Activated naive CD8-positive, alpha-beta T cell treated with anti-CD3 and anti-CD28 coated beads for 36 hours (primary cell): ENCODE measurements at places on chromosomes 2 and 18. TPM values are rescaled to one million over a fixed set of nuclear protein-coding genes. Genes with fewer than 3 reads are reported as not detected.

Gene INHA
- not detected for total RNA-seq

Gene CFC1
- not detected for total RNA-seq

Gene MEP1B
- not detected for total RNA-seq

Gene ALPI
- total RNA-seq, result not detected

Gene DPP10
- total RNA-seq, result not detected

Gene IMMT
- 163 TPM for total RNA-seq

Gene PDCD1
- total RNA-seq, result 24.3 TPM

DNA sequence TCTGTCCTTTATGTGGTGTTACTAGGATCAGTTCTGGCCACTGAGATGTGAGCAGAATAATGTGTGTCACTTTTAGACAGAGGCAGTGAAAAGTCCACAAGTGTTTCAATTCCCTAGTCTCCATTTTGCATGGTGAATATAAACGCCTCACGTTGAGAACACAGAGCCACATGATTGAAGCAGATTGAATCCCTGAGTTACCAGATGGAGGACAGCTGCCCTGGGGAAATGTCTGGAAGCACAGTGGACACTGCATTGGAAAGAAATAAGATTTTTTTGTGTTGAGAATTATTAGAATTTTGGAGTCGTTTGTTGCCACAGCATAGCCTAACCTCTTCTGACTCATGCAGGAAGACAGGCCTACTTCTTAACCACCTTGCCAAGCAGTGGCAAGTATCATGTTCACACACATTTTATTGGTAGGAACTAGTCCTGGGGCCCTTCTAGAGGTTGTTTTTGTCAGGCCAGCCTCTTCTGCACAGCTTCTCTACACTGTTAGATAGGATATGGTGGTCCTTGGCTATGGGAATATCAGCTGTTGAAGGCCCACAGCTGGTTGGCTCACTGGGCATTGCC lies 188.6 kb downstream of the TMEM182 start:
- DNase-seq, result no peak

DNA sequence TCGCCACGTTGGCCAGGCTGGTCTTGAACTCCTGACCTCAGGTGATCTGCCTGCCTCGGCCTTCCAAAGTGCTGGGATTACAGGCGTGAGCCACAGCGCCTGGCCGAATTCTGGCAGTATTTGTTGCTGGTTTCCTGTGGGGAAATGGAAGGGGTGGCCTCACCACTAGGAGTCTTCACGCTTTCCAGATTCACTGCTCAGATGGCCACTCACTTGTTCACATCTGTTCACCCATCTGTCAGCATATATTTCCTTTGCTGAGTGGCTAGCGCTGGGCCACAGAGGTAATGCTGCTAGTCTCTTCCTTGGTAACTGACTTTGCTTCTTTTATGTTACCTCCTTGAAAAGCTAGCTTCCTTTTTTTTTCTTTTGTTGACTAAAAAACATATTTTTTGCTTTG lies 27.2 kb downstream of the TMEM177 start:
- no peak for DNase-seq

GRCh38 chr2:235515364-235515742 lies 21.5 kb downstream of the AGAP1 start:
- no peak for DNase-seq

- no peak for DNase-seq
These were observed 44.9 kb downstream of the OSR1 start for GRCh38 chr2:19313553-19313952.

DNA sequence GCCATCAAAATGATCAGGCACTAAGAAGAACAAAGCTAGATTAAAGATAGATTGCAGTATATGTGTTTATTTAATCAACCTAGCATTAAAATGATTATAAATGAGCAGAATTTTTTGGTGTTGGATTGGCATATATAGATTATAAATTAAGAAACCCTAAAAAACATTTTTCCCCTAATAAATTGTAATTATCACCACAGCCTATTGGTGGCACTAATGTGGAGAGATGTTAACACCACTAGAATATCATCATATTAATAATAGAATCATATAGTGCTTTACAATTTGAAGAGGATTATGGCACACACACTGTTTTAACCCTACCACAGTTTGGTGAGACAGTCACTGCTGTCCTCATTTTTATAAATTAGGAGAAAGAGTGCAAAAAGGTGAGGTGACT lies 112.4 kb upstream of the RND3 start:
- no peak for DNase-seq

DNA sequence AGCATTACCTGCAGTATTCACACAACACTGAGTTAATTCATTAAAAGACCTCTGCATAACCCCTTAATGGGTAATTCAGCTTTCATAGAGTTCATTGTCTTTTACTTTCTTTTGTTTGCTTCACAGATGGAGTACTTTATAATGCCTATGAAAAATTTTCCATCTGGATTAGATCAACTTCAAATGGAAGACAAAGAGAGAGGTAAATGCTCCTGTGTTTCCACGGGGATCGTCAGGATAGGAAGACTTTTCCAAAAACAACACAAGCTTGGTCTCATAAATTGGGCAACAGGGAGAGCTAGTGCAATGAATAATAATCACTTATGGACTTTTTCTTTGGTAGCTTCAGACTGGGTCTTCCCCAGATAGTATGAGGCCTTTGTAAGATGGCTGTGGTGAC lies 100.7 kb downstream of the ICOS start:
- DNase-seq, result no peak

DNA sequence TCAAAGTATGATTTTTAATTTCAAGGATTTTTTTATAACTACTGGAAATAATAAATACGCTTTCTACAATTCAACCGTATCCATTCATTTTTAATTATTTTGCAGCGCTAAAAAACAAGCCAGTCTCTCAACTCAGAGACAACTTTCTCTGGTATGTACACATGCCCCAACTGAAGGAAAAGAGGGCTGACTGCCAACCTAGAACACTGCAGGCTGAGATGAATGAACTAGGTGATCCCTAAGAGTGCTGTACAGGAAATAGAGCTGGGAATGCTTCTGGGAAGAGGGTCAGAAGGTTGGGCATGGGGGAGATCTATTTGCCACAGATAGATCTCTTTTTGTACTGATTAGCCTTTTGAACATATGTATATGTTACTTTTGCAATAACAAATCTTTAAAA lies 460.1 kb downstream of the NR4A2 start:
- no peak for DNase-seq

DNA sequence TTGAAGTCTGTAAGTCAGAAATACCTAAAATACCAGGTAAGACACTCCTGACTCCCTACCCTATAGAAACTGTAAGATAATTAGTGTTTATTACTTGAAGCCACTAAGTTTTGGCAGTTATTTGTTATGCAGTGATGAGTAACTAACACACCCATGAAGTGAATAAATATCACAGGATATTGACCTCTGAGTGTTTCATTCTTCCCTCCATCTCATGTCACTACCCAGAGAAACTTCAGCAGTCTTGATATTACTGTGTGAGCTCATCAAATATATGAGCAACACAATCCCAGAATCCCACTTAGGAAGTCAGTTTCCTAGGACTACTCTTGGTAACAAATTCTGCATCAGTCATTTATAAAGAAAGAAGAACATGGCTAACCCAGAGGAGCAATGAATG lies 529.7 kb downstream of the FBXO15 start:
- DNase-seq, result no peak

GRCh38 chr2:112277596-112278220 lies 2.3 kb downstream of the ZC3H6 start:
- no peak for DNase-seq

- no peak for DNase-seq
These were observed 228.7 kb downstream of the ATAD2B start for GRCh38 chr2:23698116-23698693.

- no peak for DNase-seq
These were observed 36.3 kb upstream of the GREB1L start for GRCh38 chr18:21205695-21206094.

- DNase-seq, result no peak
These were observed 15.0 kb upstream of the CTAGE1 start for GRCh38 chr18:22432657-22433137.

GRCh38 chr2:229714080-229714735 lies at the start of gene DNER:
DNER (minus strand) TSS chr2:229714555; CDS start chr2:229714423, 132 bp downstream.
- peak; percentile 66 for DNase-seq

GRCh38 chr2:238875101-238875470 lies 27.2 kb downstream of the TWIST2 start:
- no peak for DNase-seq

DNA sequence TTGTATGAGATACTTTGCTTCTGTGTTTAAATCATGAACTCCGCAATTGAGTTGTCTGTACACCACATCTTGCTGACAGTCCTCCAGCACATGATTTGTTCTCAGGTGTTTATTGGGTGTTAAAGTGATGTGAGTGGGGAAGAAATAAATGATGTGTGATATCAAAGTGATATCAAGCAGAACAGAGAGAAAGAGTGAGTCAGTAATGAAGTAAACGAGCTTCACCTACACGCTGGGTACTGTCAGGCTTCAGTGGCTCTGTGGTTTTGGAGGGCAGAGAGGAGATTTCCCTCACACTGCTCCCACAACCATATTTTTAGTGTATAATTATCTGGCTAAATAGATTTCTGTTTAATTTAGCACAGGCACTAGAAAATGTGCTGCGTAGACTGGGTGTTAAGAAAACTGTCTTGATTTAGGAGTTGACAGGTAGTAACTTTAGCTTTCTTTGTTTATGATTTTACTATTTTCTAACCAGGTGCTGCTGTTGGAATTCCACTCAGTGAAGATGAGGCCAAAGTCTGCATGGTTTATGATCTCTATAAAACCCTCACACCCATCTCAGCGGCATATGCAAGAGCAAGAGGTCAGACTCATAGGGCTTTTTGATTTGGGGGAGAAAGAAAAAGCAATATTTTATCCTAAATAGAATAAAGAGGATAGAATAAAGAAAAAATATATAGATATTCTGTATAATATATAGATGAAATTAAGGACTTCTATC lies 21.2 kb downstream of the ATIC start:
- no peak for DNase-seq

DNA sequence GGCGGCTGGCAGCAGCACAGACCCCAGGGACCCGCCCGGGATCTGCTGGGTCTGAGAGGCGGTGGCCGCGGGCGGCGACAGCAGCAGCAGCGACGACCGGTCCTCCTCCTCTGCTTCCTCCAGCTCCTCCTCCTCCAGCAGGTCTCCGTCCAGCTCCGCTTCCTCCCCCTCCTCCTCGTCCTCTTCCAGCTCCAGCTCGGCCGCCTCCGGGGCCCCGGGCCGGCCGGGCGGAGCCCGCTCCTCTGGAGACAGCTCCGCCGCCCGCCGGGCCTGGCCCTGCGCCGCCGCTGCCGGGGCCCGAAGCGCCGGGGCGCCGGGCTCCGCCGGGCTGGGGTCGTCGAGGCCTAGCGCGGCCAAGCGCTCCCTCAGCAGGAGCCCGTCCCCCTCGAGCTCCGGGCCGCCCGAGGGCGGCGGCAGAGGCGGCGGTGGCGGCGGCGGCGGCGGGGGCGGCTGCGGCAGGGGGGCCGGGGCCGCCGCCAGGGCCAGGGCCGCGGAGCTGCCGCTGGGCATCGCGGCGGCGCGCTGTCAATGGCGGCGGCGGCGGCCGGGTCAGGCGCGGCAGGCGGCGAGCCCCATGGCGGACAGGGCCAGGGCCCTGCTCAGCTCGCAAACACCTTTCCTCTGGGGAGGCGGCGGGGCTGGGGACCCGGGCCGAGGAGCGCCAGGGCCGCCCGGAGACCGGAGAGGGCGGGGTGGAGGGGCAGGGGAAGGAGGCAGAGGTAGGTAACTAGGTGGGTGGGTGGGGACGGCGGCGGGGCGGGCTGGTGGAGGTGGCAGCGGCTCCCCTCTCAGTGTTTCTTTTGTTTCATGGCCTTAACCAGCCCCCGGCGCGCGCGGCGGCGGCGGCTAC lies 445 bp downstream of the MEX3C start:
- DNase-seq, result no peak

DNA sequence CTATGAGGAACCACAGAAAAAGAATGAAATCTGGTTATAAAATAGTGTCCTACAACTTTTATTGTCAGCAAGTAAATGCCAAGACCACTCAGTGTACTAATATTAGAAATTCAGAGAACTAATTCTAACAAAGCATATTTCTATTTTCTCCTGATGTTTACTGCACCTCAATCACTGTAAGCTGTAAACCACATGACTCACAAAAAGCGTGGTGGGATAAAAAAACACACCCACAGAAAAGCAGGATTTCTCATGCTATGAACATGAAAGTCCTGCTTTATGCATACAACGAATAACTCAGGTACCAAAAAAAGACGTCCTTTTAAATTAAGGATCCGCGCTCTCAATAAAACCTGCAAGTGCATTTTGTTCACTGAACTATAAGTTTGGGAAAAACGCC lies 797 bp downstream of the TXNL4A start:
- no peak for DNase-seq

DNA sequence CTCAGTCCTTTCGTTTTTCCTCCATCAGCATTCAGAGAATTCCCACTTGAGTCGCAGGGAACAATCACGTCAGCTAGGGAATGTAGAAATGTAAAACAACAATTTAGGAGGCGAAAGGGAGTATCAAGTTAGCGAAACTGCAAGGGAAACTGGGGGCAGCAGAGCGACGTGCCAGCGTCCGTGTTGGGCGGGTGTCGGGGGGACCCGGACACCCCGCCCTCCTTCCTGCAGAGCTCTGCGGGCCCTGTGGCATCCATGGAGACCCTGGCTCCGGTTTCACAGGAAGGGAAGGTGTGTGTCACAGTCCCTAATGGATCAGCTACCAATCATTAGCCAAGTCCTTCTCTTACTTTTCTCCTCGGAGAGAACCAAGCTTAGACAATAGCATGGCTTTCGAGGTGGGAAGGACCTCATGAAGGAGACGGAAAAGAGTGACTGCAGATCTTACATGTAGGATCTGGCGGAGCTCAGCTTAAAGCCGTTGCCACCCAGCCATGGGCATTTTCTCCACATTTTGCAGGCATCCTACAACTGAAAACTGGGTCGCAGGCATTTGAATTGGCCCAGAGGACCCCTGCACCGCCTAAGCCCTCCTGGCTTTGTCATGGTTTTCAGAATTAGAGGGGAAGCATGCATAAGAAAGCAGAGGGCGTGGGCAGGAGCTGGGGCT lies 33.7 kb downstream of the SOX11 start:
- no peak for DNase-seq

DNA sequence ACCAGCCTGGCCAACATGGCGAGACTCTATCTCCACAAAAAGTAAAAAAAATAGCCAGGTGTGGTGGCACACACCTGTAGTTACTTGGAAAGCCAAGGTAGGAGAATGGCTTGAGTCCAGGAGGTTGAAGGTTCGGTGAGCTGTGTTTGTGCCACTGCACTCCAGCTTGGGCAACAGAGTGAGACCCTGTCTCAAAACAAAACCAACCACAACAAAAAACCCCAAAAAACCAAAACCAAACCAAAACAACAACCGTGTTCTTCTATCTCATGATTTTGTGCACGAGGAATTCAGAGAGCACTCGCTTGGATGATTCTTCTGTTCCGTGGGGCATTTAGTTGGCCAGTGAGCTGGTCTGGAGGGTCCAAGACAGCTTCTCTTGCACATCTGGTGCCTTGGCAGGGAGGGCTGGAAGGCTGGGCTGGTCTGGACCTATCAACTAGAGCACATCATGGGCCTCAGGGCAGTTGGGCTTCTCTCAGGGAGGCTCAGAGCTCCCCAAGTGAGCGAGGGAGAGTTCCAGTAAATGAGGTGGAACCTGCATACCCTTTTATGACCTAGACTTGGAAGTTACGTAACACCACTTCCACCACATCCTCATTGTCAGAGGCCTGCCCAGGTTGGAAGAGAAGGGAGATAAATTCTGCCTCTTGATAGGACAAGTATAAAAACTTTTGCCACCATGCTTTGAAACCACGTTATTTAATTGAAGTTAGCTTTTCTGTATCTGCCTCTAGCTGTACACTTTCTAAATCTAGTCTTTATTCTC lies 25.2 kb downstream of the SIX2 start:
- DNase-seq, result no peak

- DNase-seq, result no peak
These were observed 18.3 kb downstream of the HS6ST1 start for GRCh38 chr2:128300151-128301020.

- DNase-seq, result no peak
These were observed 16.7 kb upstream of the PDIA6 start for GRCh38 chr2:10829299-10829698.
